ENCODE measurements at places on chromosomes 7 and 10.

DNA sequence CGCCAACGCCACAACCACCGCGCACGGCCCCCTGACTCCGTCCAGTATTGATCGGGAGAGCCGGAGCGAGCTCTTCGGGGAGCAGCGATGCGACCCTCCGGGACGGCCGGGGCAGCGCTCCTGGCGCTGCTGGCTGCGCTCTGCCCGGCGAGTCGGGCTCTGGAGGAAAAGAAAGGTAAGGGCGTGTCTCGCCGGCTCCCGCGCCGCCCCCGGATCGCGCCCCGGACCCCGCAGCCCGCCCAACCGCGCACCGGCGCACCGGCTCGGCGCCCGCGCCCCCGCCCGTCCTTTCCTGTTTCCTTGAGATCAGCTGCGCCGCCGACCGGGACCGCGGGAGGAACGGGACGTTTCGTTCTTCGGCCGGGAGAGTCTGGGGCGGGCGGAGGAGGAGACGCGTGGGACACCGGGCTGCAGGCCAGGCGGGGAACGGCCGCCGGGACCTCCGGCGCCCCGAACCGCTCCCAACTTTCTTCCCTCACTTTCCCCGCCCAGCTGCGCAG is 424 bp downstream of the EGFR start:
- DNase-seq = no peak

DNA sequence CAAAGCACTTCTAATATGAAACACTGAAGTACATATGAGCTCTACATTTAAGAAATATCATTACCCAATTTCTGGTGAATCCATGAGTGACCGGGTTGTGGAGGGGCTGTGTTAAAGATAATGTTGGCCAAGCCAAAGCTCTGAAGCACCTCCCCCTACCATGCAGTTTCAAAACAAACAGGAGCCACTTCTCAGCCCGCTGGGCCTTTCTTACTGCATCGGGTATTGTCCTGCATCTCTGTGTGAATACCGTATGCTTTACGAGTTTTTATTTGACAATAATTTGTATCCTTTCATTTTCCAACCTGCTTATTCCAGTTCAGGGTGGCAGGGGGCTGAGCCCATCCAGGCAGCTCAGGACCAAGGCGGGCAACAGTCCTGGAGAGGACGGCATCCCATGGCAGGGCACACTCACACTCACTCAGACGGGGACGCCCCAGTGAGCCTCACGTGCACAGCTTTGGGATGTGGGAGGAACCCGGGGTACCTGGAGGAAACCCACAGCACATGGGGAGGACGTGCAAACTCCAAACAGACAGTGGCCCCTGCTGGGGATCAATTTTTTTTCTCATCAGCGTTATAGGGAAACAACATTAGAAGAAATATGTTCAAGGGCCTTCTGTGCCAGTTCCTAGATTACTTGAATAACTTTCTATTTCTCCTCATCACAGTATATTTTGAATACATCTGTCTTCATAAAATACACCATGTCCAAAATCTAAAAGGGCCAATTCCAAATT is 1.9 kb downstream of the RNF32 start:
- DNase-seq = no peak

- DNase-seq = no peak
These were observed 46.2 kb downstream of the LAMB4 start for GRCh38 chr7:108083980-108084379.

- no peak for DNase-seq
These were observed 83.3 kb downstream of the PAXIP1 start for GRCh38 chr7:154919344-154920225.

DNA sequence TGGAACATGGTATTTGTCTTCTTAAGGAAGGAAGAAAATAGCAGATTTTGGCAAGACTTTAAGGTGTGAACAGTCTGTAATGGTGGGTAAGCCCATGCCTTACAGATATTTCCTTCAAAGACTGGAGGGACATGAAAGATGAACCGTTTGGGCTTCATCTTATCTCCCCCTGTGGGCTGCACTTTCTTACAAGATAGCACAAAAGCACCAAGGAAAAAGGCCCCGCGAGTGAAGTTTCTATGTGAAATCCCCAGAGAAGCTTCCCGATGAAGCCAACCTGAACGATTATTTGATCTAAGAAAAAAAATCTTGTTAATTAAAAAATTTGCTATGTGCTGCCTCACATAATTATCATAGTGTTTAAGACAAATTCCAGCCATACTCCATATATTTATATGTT is 91.5 kb downstream of the NRP1 start:
- no peak for DNase-seq

DNA sequence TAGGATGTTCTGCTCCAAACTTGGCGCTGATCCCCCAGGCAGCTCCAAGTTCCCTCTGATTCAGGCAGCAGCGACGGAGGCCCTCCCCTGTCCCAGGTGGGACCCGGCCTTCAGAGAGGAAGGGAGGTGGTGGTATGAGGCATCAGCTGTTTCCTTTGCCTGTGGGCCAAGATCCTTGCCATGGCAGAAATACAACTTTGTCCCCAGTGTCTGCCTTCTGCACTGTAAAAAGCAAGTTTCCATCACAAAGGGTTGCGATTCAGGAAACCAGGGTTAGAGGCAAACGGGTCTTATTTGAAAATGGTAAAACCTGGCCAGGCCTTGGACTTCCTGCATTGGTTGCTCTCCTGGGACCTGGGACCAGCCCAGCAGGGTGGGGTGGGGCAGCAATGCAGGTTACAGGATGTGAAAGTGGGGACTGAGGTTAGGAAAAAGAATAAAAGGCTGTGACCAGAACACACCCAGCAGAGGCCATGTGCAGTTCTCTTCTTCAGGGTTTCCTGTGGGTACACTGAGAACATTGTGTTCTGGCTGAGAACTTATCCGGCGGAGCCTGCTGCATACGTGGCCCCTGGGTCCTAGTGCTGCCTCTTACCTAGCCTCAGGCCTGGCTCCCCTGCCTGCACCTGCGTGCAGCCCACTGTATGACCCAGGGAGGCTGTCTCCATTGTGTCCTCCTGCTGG is 25.1 kb upstream of the DDIT4 start:
- DNase-seq = peak; percentile 58

DNA sequence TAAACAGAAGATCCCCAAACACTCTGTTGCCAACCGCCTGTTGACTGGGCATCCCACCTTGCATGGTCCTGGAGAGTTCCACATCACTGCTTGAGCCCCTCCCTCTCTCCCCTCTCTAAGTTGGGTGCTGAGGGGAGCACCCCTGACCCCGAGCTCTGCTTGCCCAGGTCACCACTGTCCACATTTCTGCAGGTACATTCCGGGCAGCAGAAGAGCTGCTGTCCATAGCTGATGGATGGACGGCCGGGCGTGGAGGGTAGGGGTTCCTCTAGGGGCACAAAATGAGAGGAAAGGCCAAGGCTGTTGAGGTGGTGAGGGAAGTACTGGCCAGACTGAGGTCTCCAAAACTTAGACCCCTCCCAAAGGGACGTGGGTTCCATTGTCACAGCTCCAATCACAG is 227.4 kb upstream of the PPP2R2D start:
- DNase-seq = no peak

DNA sequence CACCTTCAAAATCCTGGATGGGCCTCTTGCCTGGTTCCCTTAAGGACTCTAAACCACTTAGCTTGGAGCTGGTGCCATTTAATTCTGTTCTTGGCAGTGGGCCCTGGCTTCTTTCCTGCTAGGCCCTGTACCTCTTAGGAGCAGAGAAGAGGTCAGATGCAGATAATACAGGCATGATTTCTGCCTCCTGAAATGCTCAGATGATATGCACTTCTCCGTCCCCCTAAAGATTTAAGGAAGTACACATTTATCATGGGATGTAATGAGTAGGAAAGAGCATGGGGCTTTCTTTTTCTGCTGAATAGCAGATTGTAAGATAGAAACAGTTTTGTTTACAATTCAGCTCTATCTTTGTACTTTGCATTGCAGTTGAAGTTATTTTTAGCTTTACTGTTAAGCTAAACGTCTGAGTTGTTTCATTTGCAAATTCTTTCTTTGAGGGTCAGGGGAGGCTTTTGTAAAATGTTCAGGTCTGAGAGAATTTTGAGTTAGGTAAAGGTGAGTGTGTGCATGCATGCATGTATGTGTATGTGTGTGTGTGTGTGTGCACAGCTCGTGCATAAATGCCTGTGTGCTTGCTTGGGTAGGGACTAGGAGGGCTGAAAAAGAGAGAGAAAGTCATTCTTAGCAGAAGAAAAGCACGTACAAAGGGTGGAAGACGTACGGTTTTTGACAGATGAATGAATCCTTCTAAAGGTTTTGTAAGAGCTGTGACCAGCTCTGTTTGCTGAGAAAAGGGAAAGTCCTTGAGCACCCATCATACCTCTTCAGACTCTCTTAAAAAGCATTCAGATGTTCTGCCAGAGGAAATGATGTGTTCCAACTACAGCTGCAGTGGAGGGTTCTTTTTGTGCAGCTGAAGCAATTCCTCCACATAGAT is 364.2 kb downstream of the AUTS2 start:
- DNase-seq = no peak

- DNase-seq = no peak
These were observed 1.5 kb downstream of the HECTD2 start for GRCh38 chr10:91411621-91412020.

GRCh38 chr7:143518521-143518920 is 40.8 kb downstream of the TAS2R41 start:
- no peak for DNase-seq

DNA sequence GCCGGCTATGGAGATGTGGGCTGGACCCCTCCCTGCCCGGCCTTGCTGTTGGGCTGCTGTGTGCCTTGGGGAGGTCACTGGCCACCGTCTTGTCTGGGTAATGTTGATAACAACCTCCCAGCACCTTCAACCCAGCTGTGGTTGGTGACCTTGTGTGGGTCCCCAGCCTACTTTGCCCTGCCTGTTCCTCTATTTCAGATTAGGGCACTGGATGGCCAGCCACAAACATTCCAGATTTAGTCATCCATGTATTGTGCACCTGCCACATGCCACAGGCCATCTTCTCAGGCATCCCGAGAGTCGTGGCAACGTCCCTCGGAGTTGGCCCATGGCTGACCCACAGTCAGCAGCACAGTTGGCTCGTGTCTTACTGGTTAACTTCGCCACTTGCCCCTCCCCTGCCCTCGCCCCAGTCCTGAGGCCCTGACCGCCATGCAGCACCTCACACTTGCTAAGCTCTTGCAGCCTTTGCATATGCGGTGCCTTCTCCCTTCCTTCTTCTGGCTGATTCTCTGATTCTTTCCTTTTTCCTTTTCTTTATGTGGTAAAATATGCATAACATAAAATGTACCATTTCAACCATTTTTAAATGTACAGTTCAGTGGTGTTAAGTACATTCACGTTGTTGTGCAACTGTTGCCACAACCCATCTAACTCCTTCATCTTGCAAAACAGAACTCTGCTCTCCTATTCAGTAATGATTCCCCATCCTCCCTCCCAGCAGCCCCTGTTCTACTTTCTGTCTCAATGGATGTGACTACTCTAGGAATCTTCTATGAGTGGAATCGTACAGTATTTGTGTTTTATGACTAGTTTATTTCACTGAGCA is 60.6 kb downstream of the PRF1 start:
- DNase-seq = no peak

- no peak for DNase-seq
These were observed 245.5 kb downstream of the SKAP2 start for GRCh38 chr7:26618898-26619297.

DNA sequence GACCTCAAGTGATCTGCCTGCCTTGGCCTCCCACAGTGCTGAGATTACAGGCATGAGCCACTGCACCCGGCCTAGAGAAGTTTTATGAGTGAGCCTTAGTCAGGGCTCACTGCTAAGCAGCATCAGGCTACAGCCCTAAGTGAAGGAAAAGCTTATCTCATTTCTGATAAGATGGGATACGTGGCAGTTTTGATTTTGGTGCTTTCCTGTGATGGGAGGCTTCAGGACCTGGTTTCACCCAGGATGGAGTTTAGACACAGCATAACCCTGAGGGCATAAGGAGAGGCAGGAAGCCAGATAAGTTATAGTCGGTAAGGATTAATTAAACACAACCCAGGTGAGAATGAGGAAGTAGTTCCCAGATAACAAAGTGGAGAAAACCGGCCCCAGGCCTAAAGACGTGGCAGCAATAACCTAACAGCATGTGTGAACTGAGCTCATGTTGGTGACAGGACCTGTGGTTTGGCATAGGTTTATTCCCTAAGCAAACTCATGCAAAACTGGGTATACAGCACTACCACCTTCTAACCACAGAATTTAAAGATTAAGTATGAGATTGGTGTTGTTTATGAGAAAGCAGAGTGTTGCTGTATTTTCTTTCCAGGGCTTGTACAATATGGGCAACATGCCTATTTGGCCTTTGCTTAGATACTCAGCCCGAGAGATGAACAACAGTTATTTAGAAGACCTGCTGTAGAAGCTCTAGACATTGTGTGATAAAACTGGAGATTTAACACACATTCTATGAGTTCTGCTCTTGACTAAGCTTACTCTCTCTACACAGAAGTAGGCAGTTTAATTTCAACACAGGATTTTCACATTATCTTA is 119.4 kb downstream of the COL28A1 start:
- DNase-seq = no peak

DNA sequence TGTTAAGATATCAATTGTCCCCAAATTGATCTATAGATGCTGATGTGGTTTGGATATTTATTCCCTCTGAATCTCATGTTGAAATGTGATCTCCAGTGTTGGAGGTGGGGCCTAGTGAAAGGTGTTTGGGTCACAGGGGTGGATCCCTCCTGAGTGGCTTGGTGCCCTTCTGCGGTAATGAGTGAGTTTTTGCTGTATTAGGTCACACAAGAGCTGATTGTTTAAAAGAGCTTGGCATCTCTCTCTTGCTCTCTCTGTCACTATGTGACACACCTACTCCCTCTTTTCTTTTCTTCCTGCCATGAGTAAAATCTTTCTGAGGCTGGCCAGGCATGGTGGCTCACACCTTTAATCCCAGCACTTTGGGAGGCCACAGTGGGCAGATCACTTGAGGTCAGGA is 98.2 kb upstream of the KAT6B start:
- DNase-seq = no peak

- no peak for DNase-seq
These were observed 151.8 kb downstream of the CHN2 start for GRCh38 chr7:29346231-29346978.

DNA sequence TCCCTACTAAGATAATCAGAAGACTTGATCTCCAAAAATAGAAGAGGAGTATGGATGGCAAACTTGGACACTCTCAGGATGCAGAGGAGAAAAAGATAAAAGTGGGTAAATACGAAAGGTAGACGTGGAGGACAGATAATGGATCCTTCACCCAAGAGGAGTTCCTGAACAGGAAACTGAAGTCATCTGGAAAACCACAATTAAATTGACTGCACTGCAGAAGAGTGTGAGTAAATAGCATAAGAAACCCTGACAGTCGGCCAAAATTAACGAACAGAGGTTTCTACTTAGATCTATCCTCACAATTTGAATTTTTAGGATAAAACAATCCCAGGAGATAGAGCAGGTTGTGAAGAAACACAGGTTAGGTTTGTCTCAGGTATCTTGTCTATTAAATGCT is 70.5 kb downstream of the SDK1 start:
- DNase-seq = no peak
